ENCODE measurements at places on chromosomes 4 and X. TPM values are rescaled to one million over a fixed set of nuclear protein-coding genes. Genes with fewer than 3 reads are reported as not detected.
A peak's percentile ranks its signal among the peaks of the same experiment; 100 is the strongest.

DNA sequence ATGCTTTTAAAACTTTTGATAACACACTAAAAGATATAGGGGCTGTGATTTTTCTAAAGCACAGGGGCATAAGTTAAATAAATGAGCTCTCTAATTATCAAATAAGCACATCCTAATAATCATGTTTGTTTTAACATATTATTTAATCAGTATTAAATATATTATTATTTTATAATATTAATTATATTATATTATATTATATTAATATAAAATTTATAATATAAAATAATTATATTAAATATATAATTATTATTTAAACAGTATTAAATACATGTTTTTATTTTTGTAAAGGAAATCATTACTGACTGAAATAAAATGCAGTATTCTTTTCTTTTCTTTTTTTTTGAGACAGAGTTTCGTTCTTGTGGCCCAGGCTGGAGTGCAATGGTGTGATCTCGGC lies 136.5 kb downstream of the IL15 start:
- no peaks in the 10 kb centered on the region for H3K27me3 ChIP-seq
- DNase-seq = no peak

- H3K4me1 ChIP-seq = no peaks in the 10 kb centered on the region
- no peak overlapping the region for H3K27ac ChIP-seq
- no peaks in the 10 kb centered on the region for H3K27me3 ChIP-seq
- H3K4me3 ChIP-seq = no peak overlapping the region
- no peaks in the 10 kb centered on the region for H3K36me3 ChIP-seq
Measured at GRCh38 chr4:145795521-145795920, 115.6 kb downstream of the C4orf51 start.

- no peak overlapping the region for H3K27ac ChIP-seq
- no peaks in the 10 kb centered on the region for H3K36me3 ChIP-seq
- no peak overlapping the region for H3K4me3 ChIP-seq
- no peak for DNase-seq
Measured at GRCh38 chrX:4844376-4844775, 1130.9 kb upstream of the PRKX start.

DNA sequence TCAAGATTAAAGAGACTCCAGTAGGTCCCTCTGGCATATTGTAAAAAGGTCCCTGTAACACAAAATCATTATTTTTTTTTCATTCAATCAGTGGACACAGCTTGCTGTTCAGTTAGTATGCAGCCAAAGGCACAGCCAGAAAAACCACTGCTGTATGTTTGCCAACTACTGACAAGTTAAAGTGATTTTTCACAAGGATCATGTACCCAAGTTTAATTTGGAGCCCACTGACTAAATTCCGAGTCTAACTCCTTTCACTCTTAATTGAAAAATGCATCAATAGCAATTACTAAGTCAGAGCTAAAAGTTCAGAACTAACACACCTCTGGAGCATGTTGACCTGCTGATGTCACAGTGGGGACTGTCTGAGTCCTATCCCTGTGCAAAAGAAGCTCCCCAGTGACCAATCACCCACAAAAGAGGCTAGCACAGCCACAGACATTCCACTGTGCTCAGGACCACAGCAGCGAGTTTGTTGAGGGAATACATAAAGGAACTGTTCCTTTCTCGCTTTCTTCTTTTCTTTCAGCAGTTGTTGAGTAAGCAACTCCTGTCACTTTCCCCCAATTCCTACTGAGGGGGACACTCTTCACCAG lies 60.4 kb downstream of the STX18 start:
- no peaks in the 10 kb centered on the region for H3K4me1 ChIP-seq
- no peak for DNase-seq

- no peak overlapping the region for H3K27ac ChIP-seq
- H3K4me3 ChIP-seq = no peak overlapping the region
- DNase-seq = no peak
- H3K27me3 ChIP-seq = no peaks in the 10 kb centered on the region
Measured at GRCh38 chr4:38759790-38760122, 23.0 kb downstream of the TLR10 start.

- peak; percentile 82 for DNase-seq
- H3K36me3 ChIP-seq = no peaks in the 10 kb centered on the region
- H3K4me1 ChIP-seq = peaks cover 32% of the 10 kb centered on the region
- no peaks in the 10 kb centered on the region for H3K27me3 ChIP-seq
- peak overlapping the region; percentile 94 for H3K27ac ChIP-seq
Measured at GRCh38 chr4:140037353-140038030, 116.5 kb downstream of the MAML3 start.

- H3K4me1 ChIP-seq = no peaks in the 10 kb centered on the region
- H3K4me3 ChIP-seq = peak overlapping the region; percentile 84
Measured at GRCh38 chr4:125833-126232, 1.5 kb downstream of the ZNF718 start.

GRCh38 chr4:6056976-6057766 lies 38.9 kb upstream of the C4orf50 start:
- no peak overlapping the region for H3K4me3 ChIP-seq
- no peaks in the 10 kb centered on the region for H3K27me3 ChIP-seq
- no peaks in the 10 kb centered on the region for H3K36me3 ChIP-seq
- H3K27ac ChIP-seq = no peak overlapping the region

UBE2D3 gene
- 191 TPM for total RNA-seq

HTT gene
- total RNA-seq = 24.7 TPM

CCDC120 gene
- total RNA-seq = 11.0 TPM

SYN1 gene
- 1.0 TPM for total RNA-seq

POLA1 gene
- total RNA-seq = 10.5 TPM
